ENCODE measurements at places on chromosomes 11 and 22. TPM values are rescaled to one million over a fixed set of nuclear protein-coding genes. Genes with fewer than 3 reads are reported as not detected.

Gene DEUP1
- total RNA-seq, result not detected

Gene CHST1
- not detected for total RNA-seq

Gene OR52I2
- not detected for total RNA-seq

- DNase-seq, result no peak
These were observed 125.7 kb upstream of the DDI1 start for GRCh38 chr11:103910721-103911120.

- DNase-seq, result no peak
These were observed 65.5 kb upstream of the EMID1 start for GRCh38 chr22:29139965-29140782.

DNA sequence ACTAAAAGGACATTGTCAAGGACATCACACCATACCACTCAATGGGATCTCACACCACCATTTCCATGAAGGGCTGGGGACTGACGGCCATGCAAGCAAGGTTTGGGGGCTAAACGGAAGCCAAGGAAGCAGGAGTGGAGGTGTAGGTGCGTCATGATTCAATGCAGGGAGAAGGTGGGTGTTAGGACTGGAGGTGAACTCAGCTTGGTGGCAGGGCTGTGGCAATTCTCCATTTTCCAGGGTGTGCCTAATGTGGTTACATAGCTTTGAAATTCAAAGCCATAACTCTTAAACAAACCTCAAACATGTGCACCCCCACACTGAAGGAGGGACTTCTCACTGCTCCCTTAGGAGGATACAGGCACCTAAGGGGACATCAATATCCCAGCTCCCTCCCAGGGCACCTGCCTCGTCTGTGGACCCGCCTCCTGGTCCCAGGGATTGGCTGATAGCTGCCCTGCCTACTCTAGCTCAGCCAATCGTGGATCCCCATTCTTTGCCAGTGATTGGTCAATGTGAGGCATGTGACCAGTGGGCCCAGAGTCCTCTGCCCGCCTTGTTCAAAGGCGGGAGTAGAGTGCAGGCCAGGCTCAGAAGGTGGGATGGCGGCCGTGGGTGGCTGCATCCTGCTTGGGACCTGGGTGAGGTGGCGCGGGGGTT lies 64.6 kb downstream of the CTTN start:
- no peak for DNase-seq

DNA sequence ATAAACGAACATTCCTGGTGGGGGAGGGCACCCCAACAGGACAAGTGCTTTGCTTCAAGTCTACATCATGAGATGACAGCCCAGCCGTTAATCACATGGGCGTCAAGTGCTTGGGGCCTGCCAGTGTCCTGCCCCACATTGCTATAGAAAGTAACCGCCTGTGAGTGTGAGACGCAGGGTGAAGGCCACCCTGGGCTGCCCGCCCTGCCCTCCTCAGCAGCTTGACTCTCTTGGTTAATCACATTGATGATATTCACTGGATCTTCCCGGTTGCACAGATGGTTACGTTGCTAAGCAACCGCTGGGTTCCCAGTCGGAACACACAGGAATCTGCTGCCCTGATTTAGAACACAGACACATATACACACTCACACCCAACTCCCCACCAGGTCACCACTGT lies 79.3 kb downstream of the CTTN start:
- no peak for DNase-seq

GRCh38 chr22:33324228-33324627 lies 266.0 kb upstream of the SYN3 start:
- DNase-seq, result no peak

- no peak for DNase-seq
These were observed 257.8 kb downstream of the JRKL start for GRCh38 chr11:96647621-96648020.

DNA sequence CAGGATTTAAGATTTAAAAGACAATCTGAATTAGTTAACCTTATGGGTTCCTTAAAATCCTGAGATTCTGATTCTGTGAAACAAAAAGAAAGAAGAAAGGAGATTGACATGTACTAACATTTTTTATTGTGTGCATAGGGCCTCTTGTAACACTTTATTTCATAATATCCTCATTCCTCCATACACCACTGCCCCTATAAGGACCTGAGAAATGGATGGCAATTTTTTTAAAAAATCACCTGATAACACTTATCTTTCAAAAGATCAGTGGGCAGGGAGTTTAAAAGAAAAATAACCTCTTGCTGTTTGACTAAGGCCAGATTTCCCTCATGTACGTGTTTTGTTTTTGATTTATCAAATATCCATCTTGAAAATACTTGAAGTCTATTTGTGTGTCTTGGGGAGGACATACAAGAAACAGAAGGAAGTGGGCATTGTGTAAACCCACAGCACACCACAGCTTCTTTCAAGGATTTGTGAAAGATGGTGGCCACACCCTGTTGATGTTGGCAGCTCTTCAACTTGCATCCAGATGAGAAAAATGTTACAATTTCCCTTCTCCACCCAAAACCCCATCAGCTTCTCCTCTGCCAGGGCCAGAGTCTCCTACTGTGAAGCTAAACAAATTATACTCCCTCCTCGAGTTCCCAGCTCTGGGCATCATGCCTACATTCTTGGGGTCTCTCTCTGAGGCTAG lies 35.0 kb upstream of the MPEG1 start:
- peak; percentile 92 for DNase-seq

DNA sequence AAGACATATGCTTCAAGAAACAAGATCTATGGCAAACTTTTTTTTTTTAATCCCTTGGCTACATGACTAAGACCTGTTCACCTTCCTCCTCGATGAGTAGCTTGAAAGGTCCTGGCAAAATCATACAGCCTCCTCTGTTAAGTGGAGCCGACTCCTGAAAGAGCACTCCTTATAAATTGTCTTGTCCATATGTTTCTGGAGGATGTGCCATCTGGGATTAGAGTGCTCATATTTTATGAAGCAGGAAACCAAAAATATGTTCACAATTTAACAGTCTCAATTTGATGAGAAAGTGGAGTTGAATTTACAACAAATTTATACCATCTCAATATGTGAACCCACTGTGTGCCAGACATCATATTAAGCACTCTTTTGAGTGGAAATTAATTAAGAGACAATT lies 912.1 kb upstream of the FAT3 start:
- no peak for DNase-seq

GRCh38 chr22:45576273-45576625 lies 73.6 kb downstream of the FBLN1 start:
- DNase-seq, result no peak

GRCh38 chr22:44534335-44534734 lies 36.3 kb upstream of the RTL6 start:
- DNase-seq, result no peak

- DNase-seq, result no peak
These were observed 250.8 kb downstream of the DDX10 start for GRCh38 chr11:108915666-108916065.

GRCh38 chr22:50469377-50470305 lies 5.2 kb downstream of the SBF1 start:
- peak; percentile 56 for DNase-seq
